ENCODE measurements at places on chromosomes 6 and 20.

GRCh38 chr20:36645998-36646397 is at the start of gene SLA2:
Gene SLA2, minus strand, starts transcription at chr20:36646196. Its CDS starts 4,861 bp downstream, at chr20:36641335.
- peak; percentile 64 for DNase-seq

DNA sequence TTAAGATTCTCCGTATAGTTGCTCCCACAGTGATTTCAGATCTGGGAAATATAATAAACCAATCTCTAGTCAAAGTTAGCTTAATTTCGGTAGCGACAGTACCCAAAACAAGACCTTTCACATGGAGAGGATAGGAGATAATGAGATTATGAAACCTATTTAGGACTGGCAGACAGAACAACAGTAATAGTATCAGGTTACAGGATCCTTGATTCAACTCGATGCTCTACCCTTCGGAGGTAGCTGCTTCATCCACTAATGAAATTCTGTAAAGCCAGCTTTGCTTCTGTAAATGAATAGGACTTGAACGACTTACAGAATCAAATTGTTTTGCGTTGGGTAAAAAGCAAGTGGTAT is 534 bp upstream of the AKIRIN2 start:
- no peak for DNase-seq

DNA sequence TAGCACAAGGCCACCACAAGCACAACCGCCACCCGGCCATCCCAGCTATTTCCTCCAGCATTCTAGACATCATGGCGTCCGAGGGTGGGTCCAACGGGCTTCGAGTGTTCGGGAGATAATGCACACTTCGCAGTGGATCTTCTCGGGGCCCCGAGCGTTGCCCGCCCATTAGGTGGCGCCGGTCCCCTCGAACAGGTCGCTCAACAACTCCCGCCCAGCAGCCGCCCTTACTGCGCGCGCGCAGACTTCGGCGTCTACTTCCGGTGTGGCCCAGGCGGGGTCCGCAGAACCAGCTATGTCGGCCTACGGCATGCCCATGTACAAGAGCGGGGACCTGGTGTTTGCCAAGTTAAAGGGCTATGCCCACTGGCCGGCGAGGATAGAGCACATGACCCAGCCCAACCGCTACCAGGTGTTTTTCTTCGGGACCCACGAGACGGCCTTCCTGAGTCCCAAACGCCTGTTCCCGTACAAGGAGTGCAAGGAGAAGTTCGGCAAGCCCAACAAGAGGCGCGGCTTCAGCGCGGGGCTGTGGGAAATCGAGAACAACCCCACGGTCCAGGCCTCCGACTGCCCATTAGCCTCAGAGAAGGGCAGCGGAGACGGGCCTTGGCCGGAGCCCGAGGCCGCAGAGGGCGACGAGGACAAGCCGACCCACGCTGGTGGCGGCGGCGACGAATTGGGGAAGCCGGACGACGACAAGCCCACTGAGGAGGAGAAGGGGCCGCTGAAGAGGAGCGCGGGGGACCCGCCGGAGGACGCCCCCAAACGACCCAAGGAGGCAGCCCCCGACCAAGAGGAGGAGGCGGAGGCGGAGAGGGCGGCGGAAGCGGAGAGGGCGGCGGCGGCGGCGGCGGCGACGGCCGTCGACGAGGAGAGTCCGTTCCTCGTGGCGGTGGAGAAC is at the start of gene HDGFL1:
Gene HDGFL1 (plus strand): TSS at position 286 of the 904 bp plus-strand sequence. CDS start 10 bp downstream, at position 296.
- DNase-seq: no peak

GRCh38 chr6:11258260-11259237 is 26.1 kb upstream of the NEDD9 start:
- DNase-seq: peak; percentile 14

DNA sequence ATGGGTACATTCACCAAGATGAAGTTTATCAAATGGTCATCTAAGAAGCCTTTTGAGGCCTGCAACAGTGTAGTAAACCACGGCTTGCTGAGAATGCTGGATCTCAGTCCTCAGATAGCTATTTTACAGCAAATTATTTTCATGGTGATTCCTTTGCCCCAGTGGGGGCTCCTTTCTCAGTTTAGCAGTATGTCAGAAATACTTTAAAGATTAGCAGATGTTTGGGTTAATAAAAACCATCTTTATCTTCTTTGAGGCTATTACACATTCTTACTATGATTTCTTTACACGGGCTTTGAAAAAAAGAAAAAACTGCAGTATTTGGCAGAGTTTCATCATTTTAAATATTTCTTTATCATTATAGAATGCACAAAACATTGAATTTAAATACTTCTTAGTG is 10.7 kb downstream of the MYLIP start:
- DNase-seq: no peak

- DNase-seq: no peak
Observed at GRCh38 chr6:112480553-112480952, 133.4 kb downstream of the RFPL4B start.

GRCh38 chr20:12201289-12201991 is 283.7 kb downstream of the BTBD3 start:
- DNase-seq: no peak

GRCh38 chr6:136113736-136114173 is 136.4 kb downstream of the MTFR2 start:
- DNase-seq: no peak

DNA sequence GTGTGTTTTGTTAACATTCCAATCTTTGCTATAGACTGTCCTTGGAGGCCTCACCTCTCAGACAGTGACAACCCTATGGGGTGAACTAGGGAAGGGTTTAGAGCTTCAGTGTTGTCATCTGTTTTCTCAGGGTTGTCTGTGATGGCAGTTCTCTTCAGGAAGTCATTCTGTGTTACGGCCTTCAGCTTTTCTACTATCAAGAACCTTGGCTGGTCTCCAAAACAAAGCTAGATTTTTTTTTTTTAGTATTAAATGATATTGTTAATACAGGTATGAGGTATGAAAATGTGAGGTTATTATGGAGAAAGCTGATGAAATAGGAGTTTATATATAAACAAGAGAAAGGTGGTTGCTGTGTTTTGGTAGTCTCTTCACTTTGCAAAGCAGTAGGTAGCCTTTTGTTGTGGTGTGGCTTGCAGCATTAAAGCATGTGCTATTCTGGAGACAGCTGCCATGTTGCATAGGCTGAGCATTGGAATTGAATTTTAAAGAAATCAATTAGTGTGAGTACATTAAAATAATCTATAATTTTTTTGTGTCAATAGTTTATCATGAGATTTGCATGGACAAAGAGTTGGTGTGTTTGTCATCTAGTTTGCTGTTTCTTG is 162.6 kb downstream of the CARMIL1 start:
- DNase-seq: no peak

GRCh38 chr6:113585246-113585645 is 271.9 kb upstream of the MARCKS start:
- DNase-seq: no peak

DNA sequence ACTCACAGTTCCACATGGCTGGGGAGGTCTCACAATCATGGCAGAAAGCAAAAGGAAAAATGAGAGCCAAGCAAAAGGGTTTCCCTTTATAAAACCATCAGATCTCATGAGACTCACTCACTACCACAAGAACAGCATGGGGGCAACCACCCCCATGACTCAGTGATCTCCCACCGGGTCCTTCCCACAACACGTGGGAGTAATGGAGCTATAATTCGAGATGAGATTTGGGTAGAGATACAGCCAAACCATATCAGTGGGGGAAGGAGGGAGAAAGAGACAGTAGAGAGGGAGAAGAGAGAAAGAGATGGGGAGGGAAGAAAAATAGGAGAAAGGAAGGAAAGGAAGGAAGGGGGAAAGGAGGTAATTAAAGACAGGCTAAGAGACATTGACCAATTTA is 30.1 kb downstream of the GMDS start:
- DNase-seq: no peak

- no peak for DNase-seq
Observed at GRCh38 chr6:117483004-117483644, 650 bp downstream of the DCBLD1 start.

- DNase-seq: no peak
Observed at GRCh38 chr20:62316331-62317166, 13.8 kb downstream of the ADRM1 start.

DNA sequence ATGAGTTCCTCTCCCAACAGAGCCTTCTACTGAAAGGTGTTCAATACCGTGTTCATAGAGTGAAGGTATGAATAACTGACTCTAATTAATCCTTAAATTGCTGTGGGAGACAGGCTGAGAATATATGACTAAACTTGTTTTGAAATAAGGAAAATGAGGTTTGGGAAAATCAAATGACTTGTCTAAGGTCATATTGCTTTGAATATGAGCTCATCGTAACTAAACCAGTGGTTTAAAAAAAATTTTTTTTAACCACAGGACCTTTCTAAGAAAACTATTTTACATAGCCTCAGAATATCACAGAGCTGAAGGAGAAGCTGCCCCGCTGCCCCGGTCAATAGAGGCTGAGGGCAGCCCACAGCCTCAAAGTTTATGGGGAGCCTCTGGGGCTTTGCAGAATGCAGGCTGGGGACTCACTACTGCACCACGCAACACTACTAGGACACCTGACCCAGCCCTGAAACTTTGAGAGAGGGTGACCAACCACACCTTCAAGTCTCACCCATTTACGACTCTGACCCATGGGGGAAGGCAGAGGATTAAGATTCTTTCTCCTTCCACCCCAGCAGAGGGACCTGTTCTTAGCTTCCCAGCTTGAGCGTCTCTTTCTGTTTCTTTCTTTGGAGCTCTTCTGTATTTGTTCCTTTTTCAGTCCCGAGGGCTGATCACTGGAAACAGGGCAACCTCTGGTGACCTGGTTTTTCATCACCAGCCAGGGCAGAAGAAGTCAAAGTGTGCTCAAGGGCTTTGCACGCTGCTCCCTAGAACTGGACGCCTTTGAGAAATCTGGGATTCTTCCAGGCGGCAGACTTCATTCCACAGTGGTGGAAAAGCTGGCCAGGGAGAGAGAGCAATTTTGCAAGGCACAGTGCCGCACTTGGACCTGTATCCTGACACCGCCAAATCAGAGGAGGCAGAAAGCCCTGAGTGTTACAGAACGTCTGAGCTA is 220.2 kb downstream of the ATXN1 start:
- DNase-seq: no peak

GRCh38 chr6:44303842-44304241 is 9.3 kb downstream of the AARS2 start:
- DNase-seq: no peak

DNA sequence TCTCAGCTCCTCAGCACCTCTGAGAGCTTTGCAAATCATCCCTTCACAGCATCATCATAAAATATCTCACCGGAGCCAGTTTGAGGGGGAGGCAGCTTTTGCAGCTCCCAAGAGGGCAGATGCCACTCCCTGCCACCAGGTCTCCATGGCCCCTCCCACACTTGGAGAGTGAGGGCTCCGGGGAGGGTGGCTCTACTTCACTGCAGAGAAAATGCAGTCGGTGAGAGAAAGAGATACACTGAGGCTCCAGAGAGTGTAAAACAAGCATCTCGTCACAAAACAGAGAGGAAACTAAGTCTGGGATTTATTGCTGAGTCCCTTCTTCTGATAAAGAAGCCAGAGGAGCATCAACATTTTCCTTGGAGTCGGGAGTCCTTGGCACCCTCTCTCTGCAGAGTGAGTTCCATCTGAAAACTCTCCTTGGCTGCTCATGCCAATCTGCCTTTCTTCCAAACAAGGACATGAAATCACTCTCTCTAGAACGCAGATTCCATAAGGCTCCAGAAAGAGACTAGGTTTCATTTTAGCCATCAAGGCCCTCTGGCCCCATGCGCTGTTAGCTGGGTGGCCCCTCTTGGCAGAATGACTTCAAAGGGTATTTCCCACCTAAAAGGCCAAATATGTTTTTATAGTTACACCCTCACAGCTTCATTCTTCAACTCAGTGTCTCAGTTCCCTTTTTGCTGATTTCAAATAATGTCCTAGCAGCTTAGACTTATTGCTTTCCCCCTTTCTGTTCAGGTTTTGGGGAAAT is 70.6 kb upstream of the F13A1 start:
- no peak for DNase-seq

GRCh38 chr6:69985180-69985579 is 118.8 kb downstream of the COL19A1 start:
- DNase-seq: no peak

GRCh38 chr6:90790058-90790457 is 203.2 kb upstream of the MAP3K7 start:
- no peak for DNase-seq

- DNase-seq: no peak
Observed at GRCh38 chr20:16007962-16008361, 565.3 kb downstream of the KIF16B start.

- peak; percentile 36 for DNase-seq
Observed at GRCh38 chr20:41340327-41341055, at the start of gene LPIN3. Gene LPIN3, plus strand, starts transcription at chr20:41340821. Its CDS starts 4,983 bp downstream, at chr20:41345804.

All from activated CD4-positive, alpha-beta T cell treated with anti-CD3 and anti-CD28 coated beads, Interleukin-2, amount 50 U/mL, for 1 hour (primary cell).